ENCODE measurements at places on chromosomes 2 and 18.

DNA sequence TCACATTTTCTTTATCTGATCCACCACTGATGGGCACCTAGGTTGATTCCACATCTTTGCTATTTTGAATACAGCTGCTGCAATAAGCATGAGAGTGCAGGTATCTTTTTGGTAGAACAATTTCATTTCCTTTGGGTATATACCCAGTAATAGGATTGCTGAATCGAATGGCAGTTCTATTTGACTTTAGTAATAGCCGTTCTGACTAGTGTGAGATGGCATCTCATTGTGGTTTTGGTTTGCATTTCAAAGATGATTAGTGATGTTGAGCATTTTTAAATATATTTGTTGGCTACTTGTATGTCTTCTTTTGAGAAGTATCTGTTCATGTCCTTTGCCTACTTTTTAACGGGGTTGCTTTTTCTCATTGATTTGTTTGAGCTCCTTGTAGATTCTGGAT, 72.3 kb downstream of the CCDC138 start:
- DNase-seq = peak; percentile 55

GRCh38 chr2:150374492-150374891, 113.0 kb downstream of the RND3 start:
- no peak for DNase-seq

GRCh38 chr2:20168727-20169696, 55.9 kb downstream of the SDC1 start:
- DNase-seq = no peak

DNA sequence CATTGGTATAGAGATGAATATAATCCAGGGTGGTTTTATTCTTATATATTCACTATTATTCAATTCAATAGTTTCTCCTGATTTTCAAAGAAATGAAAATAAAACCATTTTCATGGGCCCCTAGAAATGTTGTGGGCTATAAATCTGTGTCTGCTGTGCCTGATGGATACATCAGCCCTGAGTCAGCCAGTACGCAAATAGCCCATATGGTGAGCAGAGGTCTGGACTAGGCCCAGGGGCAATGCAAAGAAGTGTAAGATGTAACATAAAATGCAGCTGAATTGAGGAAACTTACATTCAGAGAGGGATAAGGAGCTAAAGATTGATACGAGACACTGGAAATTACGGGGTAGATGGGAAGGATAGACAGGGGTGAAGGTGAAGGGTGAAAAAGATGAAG, 122.5 kb downstream of the MAIP1 start:
- DNase-seq = peak; percentile 81

- DNase-seq = peak; percentile 92
These were observed 73.5 kb upstream of the LHCGR start for GRCh38 chr2:48829036-48829435.

DNA sequence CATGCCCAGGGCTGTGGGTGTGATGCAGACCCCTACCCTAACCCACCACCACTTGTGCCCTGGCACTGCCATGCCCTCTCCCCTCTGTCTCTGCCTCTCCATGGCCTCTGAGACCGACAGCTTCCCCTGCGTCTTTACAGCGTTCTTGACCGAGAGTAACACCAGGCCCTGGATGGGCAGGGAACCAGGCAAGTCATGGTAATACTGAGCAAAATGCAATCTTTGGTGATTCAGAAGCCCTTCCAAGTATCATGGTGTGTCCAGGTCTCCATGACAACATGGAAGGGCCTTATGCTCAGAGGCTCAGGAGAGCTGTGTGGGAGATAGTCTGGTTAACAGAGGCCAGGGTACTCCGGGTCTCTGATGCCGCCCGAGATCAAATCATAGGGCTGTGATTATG, 176.1 kb downstream of the KLHL29 start:
- no peak for DNase-seq

GRCh38 chr2:6977113-6977741, 60.0 kb downstream of the RNF144A start:
- no peak for DNase-seq

GRCh38 chr2:117523267-117523666, 291.2 kb upstream of the DDX18 start:
- no peak for DNase-seq

DNA sequence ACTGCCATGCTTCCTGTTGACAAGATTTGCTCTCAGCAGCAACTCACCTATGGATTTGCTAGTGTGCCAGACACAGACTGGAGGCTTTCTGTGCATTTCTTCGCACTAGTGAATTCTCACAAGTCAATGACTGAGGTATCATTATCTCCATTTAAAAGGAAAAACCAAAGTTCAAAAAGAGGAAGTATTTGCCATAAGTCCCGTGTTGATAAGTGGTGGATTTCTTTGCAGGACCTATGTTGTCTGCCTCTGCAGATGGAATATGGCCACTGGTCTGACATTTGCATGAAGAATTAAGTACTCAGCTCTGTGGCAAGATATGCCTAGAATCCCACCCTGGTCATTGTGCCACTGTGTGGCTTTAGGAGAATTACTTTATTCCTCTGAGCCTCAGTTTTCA, 299.6 kb downstream of the PAX3 start:
- DNase-seq = no peak

GRCh38 chr2:49154140-49154539, at the start of gene FSHR:
TSS of gene FSHR (minus strand) at chr2:49154515. CDS start at chr2:49154417, 98 bp downstream.
- no peak for DNase-seq

- DNase-seq = no peak
These were observed 51.0 kb downstream of the ANKRD44 start for GRCh38 chr2:197259470-197259999.

DNA sequence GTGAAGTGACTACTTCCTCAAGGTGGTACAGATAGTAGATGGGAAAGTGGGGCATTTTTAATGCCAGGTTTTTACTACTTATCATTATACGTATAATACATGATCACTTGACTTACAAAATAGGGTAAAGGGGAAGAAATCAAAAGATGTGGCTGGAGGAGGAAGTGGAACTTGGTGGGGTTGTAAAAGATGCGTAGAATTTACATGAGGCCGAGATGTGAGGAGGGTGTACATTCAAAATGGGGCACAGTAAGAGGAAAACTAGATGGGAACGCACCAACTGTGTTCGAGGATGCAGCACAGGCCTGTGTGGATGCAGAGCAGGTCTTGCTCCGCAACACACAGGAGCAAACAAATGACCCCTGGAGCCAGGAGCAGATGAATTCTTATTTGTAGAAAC, 403.3 kb downstream of the TXNL1 start:
- DNase-seq = no peak

DNA sequence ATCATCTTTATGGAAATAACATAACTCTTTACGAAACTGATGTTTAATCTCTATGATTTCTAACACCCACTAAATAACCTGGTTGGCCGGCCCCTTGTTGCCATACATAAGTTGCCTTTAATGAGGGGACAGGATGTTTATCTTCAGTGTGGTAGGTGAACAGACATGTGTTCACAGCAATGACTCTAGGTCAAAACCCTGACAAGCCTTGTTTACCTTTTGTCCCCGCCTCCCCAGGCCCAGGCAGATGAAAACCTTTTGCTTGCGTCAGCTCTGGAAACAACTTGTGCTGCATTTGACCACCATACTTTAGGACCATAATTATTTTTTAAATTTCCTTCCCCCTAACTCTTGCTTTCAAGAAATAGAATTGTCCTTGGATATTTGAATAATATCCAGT, 2.9 kb upstream of the DSG4 start:
- DNase-seq = no peak

DNA sequence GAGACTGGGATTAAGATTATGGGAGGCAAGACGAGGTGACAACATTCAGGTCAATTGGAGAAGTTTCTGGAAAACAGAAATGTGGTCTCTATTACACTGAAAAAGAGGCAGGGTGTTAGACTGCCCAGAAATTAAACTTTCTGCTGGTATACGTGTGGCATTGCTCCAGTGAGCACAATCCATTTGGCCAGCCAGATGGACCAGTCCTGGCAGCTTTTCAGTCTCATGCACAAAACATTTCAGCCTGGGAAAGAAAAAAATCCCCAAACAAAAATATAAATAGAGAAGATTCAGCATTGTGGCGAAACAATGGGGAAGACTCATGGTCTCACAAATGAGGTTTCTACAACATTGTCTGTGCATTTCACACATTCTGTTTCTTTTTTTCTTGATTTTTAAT, 113.9 kb downstream of the HNMT start:
- no peak for DNase-seq

GRCh38 chr18:60024857-60025256, 125.1 kb downstream of the PMAIP1 start:
- DNase-seq = no peak

DNA sequence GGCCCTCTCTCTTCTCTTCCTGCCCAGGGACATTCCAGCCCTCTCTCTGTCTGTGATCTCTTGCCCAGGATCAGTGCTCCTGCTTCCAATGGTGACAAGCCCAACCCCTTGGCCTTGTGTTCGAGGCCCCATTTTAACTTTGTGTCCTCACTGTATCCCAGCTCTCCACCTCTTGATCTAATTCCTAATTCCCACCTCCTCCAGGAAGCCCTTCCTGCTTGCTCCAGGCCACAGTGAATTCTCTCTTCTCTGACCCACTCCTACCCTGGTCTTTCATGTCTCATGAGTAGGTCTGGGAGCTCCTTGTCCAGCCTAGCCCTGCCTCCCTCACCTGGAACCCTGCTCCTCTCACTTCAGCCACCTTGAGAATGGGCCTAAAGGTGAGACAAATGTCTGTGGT, 249.1 kb downstream of the CELF4 start:
- DNase-seq = no peak

DNA sequence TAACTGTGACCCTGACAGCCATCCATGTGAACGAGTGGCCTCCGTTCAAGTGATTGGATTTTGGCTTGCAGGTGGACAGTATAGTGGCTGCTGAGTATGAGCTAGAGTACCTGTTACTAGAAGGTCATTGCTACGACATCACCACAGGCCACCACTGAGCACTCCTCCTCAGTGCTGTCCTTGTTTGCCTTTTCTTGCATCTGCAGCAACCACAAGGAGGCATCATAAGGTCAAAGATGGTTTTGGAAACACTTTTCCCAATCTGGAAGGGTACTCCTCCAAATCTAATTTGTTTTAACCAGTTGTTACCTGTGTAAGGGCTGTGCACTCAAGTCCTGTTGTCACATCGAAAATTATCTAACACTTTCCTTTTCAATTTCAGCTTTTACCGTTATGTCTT, 81.2 kb downstream of the UGGT1 start:
- DNase-seq = peak; percentile 7

GRCh38 chr18:8735274-8735673, 29.9 kb downstream of the MTCL1 start:
- no peak for DNase-seq

DNA sequence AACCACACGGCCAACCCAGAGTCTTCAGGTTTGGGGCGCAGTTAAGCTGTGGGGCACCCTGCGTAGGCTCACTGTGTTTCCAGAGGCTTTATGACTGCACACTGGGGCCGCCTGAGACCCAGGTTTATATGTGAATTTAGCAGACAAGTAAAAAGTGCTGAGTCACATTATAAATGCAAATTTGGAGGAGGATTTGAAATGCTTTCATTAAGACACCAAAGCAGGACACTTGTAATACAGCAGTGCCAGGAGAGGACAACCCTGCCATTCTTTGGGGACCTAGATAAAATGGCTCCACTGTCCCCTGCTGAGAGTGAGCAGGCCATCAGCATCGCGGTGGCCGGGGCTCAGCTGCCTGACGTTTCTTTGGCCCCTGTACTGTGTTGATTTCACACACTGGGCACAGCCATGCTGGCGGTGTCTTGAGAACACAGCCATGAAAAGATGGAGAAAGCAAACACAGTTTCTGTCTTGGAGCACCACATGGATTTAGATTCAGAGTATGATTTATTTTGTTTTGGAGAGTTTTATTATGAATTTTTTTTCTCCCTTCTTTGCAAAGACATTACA, 10.2 kb downstream of the ACKR3 start:
- DNase-seq = no peak

DNA sequence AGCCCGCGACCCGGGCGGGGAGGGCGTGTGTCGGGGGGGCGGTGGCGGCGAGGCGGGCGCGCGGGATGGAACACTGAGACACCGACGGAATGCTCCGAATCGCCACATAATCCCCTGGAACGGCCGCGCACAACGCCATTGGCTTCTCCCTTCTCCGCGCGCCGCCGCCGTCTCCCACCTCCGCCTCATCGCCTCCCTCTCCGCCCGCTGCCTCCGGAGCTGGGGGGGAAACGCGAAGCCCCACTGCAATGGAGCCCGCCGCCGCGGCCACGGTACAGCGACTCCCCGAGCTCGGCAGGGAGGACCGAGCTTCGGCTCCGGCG, at the start of gene PHLPP1:
PHLPP1 (plus strand) TSS at position 106 of the 323 bp plus-strand sequence; CDS start at position 249, 143 bp downstream.
- no peak for DNase-seq

DNA sequence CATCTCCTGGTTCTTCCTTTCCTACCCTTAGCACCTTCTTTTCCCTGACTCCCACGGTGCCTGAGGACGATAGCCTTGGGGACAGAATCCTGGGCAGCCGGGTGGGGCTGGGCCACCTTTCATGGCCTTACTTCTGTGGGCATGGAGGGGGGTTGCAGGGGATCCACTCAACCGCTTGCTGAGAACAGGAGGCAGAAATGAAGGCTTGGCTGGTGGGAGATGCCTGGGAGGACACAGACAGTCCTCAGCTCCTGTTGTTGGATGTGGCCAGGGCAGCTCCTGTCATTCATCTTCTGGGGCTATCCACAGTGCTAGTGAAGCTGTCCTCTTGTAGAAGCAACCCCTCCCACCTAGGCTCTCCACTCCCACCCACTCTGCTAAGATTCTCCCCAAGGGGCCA, 95.5 kb upstream of the CELF4 start:
- no peak for DNase-seq

DNA sequence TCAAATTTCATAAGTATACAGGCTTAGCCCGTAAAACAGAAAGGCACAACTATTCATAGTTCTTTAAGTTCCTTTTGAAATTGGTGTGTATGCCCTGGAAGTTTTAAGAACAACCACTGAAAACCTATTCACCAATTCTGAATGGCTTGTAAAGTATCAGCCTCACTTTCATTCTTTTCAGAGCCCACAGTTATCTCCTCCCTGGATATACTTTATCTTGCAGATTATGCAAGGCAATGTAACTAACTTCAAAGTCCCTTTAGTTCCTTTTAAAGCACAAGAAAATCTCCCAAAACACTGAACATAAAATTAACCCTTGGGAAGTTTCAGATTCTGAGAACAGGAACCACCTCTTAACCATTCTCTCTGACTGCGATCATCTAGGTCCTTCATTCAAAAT, 1.1 kb downstream of the STRN start:
- no peak for DNase-seq

- DNase-seq = no peak
These were observed 303.0 kb downstream of the TRIB2 start for GRCh38 chr2:13019781-13020180.

- DNase-seq = no peak
These were observed 1.0 kb downstream of the IL1A start for GRCh38 chr2:112783187-112783714.

DNA sequence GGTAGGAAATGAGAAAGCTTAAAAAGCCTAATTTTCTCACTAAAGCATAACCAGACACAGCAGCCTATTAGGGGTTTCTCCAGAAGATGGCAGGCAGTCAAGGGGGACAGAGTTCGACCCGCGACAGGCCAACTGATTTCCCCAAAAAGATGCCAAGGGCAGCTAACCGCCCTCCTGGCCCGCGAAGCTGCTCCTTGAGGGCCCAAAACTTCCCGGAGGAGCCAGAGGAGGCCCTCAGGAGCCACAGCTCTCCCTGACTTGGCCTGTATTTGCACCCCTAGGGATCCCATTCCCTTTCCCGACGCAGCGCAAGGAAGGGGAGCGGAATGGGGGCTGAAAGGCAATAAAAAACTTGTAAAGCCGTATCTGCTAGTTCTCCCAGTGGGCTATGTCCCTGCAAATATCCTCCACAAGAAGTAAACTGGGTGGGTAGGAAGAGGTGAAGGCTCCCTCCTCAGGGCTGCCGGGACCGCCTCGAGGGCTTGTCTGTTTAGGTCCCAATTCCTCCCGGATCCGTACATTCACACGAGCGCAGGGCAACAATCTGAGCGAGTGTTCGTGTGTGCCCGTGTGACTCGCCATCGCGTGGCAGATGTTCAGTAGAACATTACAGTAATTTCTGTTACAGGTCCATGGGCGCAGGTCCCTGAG, 756 bp upstream of the NAGK start:
- DNase-seq = peak; percentile 17
